AML-193 (cell line): ENCODE measurements at places on chromosomes 4 and X.

DNA sequence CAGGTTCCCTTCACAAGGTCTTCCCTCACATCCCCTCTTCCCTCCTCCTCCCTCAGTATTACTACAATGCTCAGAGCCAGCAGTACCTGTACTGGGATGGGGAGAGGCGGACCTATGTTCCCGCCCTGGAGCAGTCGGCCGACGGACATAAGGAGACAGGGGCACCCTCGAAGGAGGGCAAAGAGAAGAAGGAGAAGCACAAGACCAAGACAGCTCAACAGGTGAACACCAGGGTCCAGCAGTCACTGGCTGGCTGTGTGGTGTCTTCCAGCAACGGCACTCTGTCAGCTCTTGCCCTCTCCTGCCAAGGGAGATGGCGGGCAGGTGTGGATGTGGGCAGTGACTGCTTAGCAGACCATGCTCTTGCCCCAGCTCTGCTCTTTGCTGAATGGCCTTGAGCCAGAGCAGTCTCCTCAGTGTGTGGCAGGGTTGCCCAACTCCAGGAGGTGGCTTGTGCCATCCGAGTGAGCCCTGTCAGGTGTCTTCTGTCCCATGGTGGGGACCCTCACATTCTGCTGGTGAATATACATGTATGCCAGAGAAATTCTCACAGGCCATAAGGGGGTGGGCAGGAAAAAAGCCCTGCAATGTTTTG is 11.4 kb upstream of the UBA1 start:
- no peak for DNase-seq

DNA sequence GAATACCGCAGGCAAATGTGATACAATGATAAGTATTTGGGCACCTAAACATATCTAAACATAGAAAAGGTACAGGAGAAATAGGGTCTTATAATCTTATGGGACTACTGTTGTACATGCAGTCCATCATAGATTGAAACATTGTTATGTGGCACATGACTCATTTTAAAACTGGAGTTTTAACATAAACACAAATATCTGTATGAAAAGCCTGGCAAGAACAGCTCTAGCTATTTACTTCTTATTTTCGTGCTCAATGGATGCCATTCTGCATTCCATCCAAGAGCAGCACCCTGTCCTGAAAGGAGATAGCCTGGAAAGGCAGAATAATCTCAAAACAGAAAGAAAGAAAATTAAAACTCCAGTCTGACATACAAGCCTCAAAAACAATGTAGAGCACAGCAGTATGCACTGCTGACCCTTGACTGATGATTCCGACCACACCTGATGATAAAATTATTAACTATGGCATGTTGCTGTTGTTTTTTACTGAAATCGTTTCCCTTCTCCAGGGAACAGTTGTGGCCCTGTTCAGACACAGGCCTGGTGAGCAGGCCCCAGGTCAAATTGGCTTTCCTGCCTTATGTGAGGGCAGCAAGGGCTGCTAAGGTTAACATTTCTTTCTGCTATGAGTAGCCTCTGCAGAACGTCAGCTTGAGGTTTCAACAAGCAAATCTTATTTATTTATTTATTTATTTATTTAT is 152.7 kb downstream of the APBB2 start:
- DNase-seq = no peak

DNA sequence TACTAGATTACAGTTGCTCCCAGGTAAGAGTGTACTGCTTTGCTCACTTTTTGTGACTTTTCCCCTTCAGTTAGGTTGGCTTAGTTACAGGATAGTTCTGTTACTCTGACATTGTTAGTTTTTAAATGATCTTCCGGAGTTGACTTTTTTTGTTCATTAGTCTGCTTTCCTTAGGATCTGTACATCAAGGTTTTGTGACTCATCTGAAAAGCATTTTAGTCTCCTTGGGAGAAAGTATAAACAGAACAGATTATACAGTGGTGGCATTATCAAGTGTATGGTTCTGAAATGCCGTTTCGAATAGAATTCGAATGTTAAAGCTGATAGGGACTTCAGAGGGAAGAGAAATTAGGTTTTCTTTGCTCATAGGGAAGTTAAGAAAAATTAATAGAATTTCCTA is 63.3 kb downstream of the USP9X start:
- DNase-seq = no peak

DNA sequence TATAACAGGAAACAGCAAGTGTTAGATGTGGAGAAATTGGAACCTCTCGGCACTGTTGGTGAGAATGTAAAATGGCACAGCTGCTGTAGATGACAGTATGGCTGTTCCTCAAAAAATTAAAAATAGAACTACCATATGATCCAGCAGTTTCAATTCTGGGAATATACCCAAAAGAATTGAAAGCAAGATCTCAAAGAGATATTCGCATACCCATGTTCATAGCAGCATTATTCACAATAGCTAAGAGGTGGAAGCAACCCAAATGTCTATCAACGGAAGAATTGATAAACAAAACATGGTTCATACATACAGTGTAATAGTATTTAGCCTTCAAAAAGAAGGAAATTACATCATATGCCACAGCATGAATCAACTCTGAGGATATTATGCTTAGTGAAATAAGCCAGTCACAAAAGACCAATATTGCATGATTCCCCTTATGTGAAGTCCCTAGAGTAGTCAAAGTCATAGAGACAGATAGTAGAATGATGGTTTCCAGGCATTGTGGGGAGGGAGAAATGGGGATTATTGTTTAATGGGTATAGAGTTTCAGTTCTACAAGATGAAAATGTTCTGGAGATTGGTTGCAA is 467.7 kb downstream of the IDS start:
- no peak for DNase-seq

GRCh38 chrX:68648960-68649359 is 1.5 kb downstream of the STARD8 start:
- DNase-seq = no peak

DNA sequence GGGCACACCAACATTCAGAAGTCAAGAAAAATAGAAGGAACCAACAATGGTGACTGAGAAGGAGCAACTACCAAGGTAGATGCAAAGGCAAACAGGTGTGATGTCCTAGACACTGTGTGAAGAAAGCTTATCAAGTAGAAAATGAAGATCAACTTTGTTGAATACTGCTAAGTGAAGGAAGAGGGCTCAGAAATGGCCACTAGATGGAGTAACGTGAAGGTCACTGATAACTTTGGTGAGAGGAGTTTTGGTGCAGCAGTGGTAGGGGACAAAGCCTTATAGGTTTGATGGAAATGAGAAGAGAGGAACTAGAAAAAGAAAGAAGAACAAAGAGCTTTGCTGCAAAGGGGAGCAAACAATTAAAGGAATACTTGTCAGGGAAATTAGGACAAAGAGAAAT is 23.5 kb downstream of the OTC start:
- no peak for DNase-seq

DNA sequence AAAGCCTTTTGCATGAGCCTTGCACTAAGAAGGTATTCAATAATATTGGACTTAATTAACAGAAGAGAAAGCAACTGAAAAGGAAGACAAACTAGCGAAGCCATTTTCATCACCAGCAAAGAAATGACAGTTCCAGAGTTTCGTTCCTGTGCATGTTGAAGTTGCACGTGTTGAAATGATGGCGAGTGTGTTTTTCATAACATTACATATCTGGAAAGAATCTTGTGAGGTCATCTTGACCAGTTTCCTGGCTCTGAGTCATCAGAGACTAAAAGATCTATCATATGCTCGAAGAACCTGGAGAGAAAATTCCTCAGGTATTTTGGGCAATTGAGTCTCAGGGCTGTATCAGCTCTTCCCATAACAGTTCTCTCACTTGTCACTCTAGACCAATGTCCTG is 106.2 kb upstream of the MAML3 start:
- DNase-seq = no peak

DNA sequence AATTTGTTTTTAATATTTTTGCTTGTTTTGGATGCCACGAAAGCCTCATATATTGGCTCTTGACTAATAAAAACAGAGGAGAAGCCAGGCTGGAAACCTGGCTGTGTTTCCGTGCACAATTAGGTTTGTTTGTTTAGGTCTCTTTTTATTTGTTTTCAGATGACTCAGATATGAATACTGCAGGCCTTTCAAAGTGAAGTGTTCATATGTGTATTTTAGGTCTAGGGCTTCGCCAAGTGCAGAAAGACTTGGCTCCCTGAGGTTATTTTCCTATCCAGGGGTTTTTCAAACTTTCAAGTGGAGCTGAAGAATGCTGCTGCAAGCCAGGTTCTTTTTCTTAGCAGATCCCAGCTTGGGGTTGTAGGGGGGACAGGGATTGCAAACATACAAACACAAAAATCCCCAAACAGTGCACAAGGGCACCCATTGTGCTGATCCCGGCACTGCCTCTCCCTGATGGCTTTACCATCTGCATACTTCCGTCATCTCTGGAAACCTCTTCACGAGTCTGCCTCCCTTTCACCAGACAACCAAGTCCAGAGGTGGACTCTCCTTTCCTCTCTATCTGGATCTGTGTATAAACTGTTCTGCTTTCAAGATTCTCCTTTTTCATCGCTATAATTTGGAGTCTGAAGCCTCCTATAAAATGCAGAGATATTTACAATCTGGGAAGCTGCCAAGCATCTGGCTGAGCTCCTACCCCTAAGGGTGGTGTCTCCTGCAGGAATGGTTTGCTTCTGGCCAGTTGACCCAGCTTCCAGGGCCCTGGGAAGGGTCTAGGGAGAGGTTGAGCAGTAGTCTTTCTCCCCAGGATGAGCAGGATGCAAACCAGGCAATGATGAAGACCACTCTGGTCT is 108.6 kb downstream of the SMIM20 start:
- no peak for DNase-seq

- DNase-seq = no peak
Observed at GRCh38 chrX:103927633-103928032, 34.8 kb upstream of the TMSB15B start.

GRCh38 chr4:17081179-17081578 is 182.7 kb upstream of the LDB2 start:
- DNase-seq = no peak

DNA sequence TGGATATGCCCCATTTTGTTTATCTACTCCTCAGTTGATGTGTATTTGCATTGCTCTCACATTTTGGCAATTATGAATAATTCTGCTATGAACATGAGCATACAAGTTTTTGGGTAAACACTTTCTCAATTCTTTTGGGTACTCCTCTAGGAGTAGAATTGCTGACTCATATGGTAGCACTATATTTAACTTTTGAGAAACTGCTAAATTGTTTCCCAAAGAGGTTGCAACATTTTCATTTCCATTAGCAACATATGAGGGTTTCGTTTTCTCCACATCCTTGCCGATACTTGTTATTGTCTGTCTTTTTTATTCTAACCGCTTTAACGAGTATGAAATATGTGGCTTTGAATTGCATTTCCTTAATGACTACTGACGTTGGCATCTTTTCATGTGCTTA is 185.4 kb downstream of the TSPAN5 start:
- DNase-seq = no peak

GRCh38 chr4:133157460-133158160 is 8.5 kb downstream of the PCDH10 start:
- no peak for DNase-seq

GRCh38 chrX:153517423-153517822 is at the start of gene ATP2B3:
Gene ATP2B3, plus strand, starts transcription at chrX:153517642. Its CDS starts 18,606 bp downstream, at chrX:153536248.
- no peak for DNase-seq

GRCh38 chrX:153930011-153930910 is 4.2 kb upstream of the ARHGAP4 start:
- DNase-seq = no peak

GRCh38 chrX:129996120-129996519 is 13.7 kb downstream of the BCORL1 start:
- DNase-seq = no peak

DNA sequence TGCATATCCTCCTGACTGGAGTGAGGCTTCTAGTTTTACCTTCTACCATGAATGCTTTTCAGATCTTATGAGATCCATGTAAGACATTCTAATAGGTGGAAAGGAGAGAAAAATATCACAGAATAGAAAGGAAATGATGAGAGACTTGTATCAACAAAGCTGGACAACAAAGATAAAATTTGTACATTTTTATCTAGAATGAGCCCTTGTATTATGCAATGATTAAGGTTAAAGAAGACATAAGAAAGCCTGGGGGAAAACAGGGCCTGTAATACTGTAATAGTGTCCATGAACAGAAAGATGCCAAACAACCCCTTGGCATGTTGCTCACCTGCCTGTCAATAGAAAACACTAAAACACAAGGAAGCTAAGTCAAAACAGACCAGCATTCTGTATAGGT is 44.2 kb upstream of the SCRG1 start:
- DNase-seq = no peak

DNA sequence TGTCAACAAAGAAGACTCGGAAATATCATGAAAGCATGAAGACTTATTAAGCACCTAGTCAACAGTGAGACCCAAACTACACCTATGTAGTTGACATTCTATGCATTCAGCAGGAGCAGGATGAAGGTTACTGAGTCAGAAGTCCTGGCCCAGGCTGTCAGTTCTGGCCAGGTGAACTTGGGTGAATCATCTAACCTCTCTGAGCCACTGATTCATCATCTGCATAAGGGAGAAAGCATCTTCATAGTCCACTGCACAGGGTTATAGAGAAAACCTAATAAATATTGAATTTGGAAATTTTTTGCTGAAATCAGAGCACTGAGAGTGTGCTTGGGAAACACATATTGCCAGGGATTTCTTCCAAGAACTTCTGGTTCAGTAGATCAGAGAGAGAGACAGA is 296.0 kb upstream of the SFRP2 start:
- no peak for DNase-seq

DNA sequence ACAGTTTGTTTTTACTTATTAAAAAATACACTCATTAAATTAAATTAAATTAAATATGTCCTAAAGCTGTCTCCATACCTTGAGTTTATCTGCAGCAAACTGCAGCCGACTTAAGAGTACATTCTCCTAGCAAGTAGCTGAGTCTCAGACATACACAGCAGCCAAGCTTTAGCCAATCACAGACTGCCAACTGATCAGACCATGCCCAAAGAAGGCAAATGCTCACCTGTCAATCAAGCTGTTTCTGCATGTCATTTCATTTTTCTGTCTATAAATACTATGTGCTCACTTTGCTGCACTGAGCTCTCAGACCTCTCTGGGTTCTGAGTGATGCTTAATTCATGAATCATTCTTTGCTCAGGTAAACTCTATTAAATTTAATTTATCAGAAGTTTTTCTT is 280.9 kb upstream of the EPHA5 start:
- DNase-seq = no peak

- peak; percentile 3 for DNase-seq
Observed at GRCh38 chrX:79259073-79259689, 108.0 kb downstream of the ITM2A start.

DNA sequence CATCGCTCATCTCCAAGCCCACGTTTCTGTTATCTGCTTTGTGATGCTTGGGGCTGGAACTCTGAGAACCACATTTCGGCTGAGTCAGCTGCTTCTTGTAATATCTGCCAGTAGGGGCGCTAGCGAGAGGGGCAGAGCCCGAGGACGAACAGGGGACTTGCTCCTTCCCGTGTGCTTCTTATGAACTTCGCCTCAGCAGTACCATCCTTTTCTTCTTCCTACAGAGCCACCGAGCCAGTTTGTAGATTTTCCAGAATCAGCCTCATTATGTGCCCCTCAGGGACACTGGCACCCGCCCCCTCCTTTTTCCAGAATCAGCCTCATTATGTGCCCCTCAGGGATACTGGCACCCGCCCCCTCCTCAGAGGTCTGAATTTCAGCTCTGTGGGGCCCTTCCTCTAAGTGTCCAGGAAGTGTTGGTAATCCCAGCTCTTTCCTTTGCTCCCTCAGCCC is 441.7 kb upstream of the RASGEF1B start:
- DNase-seq = peak; percentile 38

- DNase-seq = no peak
Observed at GRCh38 chr4:177242651-177243286, 66.9 kb upstream of the NEIL3 start.
